ENCODE measurements at places on chromosomes 6 and 20.

DNA sequence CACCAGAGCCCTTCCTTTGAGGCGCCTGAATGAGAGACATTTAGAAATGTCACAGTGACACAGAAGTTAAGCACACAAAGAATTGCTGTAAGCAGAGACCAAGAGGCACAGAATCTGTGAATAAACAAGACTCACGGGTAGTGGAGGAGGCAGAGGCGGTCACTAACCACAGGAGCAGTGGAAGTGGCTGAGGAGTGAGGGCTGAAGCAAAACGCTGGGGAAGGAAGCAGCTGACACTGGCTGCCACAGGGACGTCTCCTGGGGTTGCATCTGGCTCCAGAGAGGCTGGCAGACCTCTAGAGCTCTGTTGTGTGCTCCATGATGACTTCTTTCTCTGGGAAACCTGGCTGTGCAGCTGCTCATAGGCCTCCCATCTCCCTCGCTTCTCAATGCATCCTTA is 65.0 kb upstream of the SLC2A12 start:
- no peak for DNase-seq

- DNase-seq, result no peak
Measured at GRCh38 chr6:54574671-54575070, 266.4 kb downstream of the TINAG start.

DNA sequence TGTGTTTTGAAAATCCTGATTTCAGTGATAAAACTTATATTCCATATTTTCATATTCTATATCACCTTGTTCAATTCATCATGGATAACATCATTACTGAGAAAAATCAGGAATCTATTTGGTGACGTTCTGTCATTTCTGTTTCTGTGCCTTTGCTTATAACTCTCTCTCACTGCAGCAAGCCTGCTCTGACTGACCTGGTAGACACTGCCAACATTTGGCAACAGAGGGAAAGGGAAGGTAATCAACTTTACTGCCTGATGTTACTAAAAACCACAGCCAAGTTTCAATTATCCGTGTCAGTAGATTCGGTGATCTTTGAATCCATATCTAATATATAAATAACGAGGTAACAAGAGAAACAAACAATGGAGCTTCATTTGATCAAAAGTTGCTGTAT is 501.9 kb downstream of the LMBRD1 start:
- no peak for DNase-seq

GRCh38 chr6:70073637-70074036 is 207.3 kb downstream of the COL19A1 start:
- no peak for DNase-seq

DNA sequence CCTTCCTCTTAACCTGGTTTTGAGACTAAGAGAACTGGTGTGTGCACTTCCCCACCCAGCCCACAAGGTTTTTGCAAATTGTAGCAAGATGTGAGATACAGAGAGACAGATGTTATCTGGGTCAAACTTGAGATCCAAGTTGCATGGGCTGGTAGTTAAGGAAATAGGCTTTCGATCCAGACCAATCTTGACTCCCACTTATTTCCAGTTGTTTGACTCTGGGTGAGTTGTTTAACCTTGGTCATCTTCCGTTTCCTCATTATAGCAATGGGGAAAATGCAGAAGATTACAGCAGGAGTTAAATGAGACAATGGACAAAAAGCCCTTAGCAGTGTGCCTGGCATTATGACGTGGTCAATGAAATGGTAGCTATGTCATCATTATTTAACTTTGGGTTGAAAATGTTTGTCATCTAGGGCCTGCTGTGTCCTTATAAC is 1.7 kb downstream of the SNX21 start:
- no peak for DNase-seq

DNA sequence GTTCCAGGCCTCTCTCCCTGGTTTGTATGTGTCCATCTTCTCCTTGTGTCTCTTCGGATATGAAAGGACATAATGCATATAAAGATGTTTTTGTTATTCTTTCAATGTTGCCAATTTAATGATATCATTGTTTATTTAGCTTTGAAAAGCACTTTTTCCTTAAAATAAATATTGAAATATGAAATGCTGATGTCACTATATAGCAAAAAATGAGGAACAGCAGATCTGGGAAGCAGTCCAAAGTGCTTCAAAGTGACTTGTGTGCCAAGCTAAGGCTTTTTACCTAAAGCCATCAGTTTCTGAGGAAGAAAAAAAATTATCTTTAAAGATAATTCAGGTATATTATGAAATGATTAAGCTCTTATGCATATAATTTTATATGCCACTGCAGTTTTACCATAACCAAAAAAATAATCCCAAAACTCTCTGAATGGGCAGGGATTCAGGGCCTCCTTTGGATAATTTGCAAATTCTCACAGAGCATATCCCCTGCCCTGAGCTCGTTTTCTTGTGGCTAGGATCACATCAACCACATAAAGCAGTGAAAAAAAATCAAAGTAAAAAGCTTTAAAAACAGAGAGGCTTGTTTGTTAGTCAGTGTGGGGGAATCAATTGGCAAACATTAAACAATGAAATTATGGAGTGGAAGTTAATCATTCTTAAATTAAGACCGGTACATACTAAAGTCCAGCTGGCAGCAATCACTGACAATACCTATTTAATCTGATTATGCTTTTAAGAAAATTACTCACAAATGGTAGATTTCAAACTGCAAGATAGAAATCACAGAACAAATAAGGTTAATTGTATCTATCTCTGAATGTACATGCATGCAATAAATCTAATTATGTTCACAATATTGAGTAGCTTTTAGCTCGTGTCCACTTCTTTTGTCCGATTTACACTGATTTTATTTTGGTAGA is 1027.9 kb upstream of the ADGRB3 start:
- no peak for DNase-seq

- DNase-seq, result no peak
Measured at GRCh38 chr6:66189915-66190314, 482.9 kb upstream of the EYS start.

GRCh38 chr6:75306064-75306463 is 21.5 kb upstream of the TMEM30A start:
- DNase-seq, result no peak

GRCh38 chr6:132892929-132893771 is 78.8 kb downstream of the RPS12 start:
- DNase-seq, result no peak

DNA sequence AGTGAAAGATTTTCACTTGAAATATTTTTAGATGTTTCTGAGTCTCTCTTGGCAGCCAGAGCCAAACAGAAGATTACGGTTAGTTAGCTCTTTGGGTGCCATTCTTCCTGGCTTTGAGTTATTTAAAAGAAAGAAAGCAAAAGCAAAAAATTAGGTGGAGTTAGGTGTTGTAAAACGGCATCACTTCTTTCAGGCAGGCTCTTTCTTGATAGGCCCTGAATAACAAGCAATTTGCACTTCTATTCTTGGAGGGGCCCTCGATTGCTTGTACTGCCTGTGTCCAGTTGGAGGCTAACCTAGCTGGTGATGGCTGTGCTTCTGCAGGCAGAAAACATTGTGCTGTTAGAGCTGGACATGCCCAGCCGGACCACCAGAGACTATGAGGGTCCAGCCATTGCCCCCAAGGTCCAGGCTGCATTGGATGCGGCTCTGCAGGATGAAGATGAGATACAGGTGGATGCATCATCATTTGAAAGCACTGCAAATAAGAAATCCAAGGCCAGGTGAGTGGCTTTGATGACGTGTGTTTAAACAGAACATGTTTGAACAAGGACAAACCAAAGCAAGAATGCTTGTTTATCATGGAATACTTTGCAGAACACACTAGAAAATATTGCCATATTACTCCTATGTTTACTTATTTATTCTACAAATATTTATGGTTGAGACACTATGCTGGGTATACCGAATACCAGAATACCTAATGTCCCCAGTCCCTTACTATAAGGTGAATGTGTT is 28.1 kb upstream of the ASXL1 start:
- DNase-seq, result no peak

GRCh38 chr20:22684072-22684762 is 99.8 kb upstream of the FOXA2 start:
- peak; percentile 2 for DNase-seq

- DNase-seq, result no peak
Measured at GRCh38 chr6:139181236-139181635, 46.4 kb downstream of the HECA start.

DNA sequence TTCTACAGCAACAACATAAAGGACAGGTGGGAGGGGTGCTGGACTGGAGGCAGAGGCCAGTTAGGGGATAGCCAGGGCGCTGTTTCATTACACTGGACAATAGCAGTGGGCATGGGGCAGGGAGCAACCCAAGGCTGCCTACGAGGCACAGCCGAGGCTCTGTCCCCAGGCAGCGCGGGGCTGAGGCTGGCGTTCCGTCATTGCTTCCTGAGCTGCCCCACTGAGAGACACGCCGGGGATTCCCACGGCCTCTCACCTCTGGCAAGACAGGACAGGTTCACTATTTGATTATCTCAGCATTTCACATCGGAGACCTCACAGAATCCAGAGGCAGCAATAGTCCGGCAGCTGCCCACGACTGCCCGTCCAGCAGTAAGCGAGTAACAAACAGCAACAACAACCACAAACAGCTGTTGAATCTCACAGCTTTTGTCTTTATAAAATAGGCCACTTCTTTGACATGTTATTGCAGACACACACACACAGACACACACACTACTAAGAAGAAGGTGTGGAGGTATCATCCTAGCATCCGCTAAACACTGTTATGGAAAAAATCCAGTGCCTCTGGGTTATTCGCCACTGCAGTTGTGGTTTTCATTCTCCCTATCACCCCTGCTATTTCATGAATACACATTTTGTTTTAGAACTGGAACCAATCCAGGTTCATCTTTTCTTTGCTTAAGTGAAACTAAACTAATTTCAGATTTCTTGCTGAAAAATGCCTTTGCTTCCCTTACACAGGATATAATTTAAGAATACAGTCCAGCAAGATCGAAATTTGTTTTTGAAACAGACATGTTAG is 19.5 kb downstream of the KIF25 start:
- no peak for DNase-seq

- DNase-seq, result no peak
Measured at GRCh38 chr6:10771371-10771894, 23.8 kb downstream of the TMEM14B start.

DNA sequence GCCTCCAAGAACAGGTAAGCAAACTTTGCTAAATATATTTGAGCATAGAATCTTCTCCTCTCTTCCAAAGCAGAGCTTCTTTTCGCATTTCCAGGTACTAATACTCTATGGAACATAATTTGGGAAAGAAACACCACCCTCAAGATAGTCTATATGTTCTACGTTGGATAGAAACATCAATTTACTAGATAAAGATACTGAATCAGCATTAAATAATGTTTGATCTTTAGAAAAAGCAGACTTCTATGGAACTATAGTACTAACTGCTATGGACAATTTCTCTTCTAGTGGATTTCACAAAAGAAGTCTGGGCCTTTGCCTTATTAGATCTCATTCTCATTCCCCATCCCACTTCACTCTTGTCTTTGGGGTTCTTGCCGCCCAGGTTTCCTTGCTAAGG is 103.0 kb downstream of the CDK19 start:
- DNase-seq, result no peak

DNA sequence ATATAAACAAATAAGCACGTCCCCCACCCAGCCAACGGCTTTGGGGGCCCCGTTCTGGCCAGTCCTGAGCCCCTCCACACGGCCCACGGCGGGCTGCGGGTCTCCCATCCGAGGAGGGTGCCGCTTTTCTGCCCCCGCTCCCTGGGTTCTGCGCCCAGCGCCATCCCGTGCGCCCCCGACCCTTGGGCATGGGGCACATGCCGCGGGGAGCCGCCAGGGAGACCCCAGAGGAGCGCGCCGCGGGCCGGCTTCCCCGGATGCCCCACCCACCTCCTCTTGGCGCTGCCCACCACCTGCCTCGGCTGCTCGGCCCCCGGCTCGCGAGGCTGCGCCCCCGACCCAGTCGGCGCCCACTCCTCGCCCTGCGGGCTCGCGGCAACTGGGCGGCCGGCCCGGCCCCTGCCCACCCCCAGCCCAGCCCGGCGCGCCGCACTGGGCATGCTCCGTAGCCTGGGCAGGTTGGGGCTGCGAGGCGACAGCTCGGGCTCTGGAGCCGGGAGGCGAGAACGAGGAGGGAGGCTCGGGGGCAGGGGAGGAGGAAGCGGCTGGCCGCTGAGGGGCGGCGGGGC is 570 bp upstream of the PLCB4 start:
- no peak for DNase-seq

GRCh38 chr20:5513975-5514516 is 197.3 kb upstream of the PROKR2 start:
- no peak for DNase-seq

GRCh38 chr6:156948277-156948676 is 171.1 kb downstream of the ARID1B start:
- DNase-seq, result no peak

DNA sequence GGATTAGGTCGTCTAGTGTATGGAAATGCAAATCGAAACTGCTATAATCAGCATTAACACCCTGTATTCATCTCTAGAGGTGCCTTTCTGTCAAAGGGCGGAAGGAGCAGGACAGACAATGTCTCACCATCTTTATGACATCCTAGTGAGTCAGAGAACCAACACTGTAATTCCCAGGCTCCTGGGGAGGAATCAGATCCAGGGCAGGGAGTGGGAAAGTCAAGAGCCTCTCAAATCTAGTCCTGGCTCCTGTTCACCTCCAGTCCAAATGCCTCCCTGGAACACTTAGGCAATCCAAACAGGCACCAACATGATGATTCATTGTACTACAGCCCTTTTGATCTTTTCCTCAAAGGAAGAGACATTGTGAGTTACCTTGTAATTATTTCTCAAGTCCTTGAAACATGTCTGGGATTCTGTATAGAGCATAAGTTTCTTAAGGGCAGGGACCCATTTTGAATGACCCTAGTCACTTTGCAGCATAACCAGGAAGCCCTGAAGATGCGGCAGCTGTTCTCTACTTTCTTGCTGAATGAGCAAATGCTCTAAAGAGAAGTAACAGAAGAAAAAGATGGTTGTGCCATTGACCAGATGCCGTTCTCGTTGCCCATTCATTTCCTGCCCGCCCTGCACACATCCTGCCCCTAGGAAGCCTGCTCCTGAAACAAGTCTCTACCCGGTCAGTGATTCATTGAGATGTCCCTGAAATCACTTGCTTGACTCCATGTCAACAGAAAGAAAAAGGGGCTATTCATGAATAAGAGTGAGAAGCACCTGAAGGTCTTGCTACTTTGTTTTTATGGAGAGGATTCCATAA is 112.8 kb upstream of the JARID2 start:
- no peak for DNase-seq

DNA sequence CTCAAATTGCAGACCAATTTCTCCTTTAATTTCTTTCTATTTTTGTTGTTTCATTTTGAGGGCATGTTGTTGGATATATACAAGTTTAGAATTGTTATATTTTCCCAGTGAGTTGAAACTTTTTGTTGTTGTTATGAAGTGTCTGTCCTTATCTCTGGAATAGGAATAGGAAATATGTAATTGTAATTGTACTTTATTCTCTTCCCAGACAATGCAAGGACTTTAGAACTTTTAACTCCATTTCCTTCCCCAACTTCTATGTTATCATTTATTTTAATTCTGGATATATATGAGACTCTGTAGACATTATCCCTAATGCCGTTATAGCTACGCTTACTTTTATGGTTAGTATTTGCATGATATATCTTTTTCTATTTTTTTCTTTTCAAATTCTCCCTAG is 12.4 kb downstream of the SERPINB1 start:
- DNase-seq, result no peak

GRCh38 chr6:147578159-147578558 is 69.7 kb downstream of the SAMD5 start:
- DNase-seq, result no peak

- DNase-seq, result no peak
Measured at GRCh38 chr6:111564482-111564945, 41.2 kb downstream of the TRAF3IP2 start.

GRCh38 chr20:52102559-52102958 is 89.0 kb downstream of the ZFP64 start:
- no peak for DNase-seq
